ENCODE measurements at places on chromosomes 1 and 21.
A peak's percentile ranks its signal among the peaks of the same experiment; 100 is the strongest.

DNA sequence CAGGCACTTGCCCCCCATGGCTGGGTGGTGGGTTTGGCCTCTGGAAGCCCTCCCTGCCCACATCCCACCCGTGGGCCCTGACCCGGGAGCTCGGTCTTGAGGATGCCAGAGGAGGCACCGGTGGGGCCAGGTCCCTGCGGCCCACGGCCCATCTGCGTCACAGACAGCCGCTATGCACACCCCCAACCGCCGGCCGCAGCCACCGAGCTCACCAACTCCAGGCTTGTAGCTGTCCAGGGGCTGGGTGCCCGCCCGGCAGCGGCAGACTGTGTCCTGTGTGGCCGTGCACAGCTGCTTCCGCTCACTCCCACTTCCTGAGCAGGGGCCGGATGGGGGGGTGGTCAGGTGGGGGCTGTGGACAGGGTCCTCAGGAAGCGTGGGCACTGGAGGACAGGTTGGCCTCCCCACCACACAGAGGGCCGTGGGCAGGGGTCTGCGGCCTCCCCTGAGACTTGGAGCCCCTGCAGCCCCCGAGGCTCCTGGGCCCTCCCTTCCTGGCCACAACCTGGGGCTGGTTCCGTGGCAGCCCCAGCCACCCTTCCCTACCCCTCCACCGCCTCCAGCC, 1.1 kb downstream of the TNFRSF4 start:
- DNase-seq = no peak

DNA sequence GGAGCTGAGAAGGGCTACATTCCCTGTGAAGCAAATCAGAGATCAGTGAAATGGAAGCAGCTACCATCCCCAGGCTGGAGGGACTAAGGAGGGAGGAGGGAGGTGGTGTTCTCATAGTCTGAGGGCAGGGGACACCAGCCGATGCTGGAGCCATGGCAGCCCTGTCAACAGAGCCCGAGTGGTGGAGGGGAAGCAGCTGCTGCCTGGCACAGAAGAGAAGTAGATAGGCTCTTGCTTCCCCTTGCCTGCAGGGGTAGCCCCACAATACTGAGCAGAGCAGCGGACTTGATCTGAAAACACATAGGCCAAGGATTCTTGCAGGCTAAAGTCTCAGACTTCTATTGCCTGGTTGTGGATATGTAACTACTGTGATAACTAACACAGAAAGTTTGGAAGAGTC, 255.1 kb downstream of the FGGY start:
- DNase-seq = no peak

DNA sequence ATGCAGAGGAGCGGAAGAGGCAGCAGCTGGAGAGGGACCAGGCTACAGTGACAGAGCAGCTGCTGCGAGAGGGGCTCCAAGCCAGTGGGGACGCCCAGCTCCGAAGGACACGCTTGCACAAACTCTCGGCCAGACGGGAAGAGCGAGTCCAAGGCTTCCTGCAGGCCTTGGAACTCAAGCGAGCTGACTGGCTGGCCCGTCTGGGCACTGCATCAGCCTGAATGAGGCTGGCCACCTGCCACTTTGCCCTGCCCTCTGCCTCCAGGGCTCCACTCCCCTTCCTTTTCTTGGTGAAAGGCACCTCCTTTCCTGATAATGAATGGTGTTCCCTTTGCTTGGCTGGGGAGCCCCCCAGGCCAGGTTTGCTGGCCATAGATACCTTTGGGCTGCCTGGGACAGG, 3.3 kb upstream of the HMGN2 start:
- peak; percentile 40 for DNase-seq

DNA sequence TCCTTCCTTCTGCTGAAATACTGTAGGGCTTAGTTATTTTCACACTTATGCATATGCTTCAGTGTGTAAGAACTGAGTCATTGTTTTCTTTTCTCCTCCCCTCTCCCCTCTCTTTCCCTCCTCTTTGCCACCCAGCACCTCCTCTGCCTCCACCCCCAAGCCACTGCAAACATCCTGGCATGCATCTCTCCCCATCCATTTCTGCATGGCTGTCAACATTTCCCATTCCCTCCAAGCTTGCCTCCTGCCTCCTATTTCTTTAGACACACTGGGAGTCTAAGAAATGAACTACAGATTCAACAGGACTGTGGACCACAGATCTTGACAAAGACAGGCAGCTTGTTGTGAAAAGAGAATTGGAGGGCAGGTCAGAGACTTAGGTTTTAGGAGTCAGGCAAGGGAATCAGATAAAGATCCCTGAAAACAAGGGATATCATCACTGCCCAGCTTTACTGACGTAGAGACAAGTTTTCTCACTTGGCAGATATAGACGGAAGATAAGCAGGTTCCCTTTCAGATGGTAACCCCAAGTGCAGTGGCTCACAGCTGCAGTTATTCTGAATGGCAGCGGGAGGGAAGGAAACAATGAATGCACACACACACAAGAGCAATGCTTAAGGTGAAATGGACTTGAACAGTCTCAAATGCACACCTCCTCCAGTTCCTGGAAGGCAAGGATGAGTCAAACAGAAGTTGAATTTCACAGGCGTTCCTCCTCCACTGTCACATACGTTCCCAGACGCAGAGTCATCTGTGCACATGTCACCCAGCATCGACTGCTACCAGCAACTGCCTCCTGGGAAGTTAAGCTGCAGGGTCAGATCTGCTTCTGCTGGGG, 56.1 kb downstream of the HIVEP3 start:
- peak; percentile 40 for DNase-seq

- DNase-seq = no peak
Measured at GRCh38 chr1:94755675-94756074, 64.5 kb upstream of the SLC44A3 start.

DNA sequence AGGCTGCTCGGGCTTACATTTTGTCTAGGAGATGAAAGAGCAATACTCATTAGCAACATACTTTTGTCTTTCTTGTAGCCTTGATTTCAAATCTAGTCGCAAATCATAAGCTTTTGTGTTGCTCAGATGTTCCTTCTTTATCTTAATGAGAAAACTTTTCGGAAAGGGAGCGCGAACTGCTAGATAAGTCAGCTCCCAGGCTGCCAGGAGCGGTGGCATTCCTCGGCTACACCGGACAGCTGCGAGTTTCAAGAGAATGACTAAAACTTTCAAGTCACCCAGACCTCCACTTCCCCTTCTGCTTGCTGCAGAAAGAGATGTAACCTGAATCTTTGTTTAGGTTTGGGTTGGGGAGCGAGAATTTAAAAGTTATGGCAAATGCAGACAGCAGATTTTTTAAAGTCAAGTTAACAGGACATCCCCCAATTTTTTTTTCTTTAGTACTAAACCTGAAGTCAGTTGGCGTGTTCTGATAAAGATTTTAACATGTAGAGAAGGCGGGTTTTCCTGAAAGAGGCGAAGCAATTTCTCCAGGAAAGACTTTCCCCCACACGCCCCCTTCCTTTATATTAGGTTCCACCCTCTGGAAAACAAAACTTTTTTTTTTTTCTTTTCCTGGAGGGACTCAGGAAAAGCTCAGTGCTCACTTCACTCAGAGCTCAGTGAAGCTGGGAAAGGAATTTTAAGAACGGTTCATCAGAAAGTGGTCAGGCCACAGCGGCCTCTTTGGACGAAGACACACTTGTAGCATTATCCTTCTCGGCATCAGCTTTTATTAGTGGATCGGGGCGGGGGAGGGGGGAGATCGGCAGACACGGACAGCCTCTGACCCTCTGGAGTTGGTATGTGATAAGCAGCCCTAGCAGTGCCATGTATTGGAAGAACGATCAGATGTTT, at the start of gene LHX8:
TSS of gene LHX8 (plus strand) at position 639 of the 897 bp plus-strand sequence. CDS start 2,227 bp downstream, outside the sequence.
- DNase-seq = peak; percentile 24

DNA sequence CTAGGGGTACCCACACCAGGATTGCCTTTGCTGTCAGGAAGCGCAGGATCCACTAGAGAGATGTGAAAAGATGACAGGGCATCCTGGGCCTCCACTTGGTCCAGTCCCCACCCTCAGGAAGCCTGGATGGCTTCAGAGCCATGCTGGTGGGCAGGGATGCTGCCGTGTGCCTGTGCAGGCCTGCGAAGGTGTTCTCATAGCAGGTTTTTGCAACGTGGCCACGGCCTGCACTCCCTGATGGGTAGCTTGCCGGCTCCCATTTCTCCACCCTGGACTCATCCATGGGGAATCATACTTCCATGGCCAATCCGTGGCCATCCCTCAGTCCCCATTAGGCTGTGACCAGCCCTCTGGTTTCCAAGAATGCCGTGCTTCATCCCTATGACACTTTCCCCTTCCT, 34.1 kb upstream of the CNTN2 start:
- DNase-seq = no peak

- DNase-seq = no peak
Measured at GRCh38 chr1:223006371-223006770, 136.7 kb downstream of the TLR5 start.

DNA sequence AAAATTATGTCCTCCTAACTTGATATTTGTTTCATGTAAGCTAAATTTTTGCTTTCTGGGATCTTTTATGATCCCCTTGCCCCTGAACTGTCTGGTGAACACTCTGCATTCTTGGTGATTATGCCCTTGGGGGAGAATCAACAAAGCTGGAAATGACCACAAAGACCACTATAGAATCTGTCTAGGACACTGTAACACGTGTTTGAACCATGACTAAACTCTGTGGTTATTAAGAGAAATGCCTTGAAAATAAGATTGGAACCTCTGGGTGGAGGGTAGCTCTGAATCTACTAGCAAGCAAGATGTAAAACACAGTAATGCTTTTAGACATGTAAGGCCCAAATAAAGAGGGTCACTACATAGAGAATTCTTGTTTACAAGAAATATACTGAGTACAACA, 237.5 kb downstream of the HMCN1 start:
- no peak for DNase-seq

DNA sequence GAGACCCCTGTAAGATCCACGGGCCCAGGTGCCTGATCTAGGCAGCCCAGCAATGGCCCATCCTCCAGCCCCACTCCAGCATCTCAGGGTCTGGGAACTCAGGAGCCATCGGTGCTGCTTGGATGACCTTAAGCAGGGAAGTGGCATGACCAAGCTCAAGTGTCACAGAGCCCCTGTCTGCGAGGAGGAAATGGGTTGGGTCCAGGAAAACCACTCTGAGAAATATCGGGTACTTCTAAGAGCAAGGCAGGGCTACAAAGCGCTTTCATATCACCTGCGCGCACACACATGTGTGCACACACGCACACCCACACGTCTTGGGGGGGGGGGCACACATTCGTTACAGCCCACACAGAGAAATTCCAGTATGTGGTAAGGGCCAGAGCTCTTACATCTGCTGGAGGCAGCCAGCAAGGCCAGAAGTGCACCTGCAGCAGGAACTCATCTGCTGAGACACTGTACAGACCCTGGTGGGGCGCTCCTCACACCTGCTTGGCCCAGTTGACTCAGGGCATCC, 32.6 kb upstream of the SPOCD1 start:
- DNase-seq = no peak

GRCh38 chr1:179761296-179761695, 18.2 kb downstream of the FAM163A start:
- no peak for DNase-seq

DNA sequence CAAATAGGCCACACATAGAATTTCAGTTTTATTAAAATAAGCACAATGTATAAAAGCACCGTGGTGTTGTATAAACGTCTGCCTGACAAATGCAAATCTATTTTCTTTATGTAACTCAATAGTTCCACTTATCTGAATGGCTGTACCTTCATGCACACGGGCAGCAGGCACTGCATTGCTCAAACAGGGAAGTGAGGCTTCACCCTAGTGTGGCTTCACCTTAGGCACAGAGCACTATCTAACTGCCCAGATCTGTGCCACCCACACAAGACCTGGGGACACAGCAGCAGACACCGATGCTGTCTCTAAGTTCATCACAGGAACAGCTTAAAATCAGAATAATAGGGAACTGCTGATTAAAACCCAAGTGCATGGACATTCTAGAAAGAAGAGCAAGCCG, 6.0 kb upstream of the KNCN start:
- no peak for DNase-seq

DNA sequence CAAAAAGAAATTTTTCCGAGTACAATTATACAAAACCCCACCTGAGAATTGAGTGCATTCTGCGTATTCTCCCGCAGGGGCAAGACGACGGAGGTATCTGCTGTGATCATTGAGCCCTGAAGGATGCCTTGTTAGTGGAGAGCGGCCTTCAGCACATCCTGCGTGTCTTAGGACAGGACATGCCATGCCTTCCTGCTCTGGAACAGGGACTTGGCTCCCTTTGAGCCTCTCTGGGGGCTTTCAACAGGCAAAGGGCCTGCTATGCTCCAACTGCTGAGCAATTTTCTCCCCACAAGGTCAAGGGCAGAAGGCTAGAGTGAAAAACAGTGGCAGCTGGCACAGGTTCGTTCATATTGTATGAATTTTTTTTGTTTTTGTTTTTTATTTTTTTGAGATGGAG, 52.4 kb downstream of the TOR1AIP2 start:
- DNase-seq = no peak

DNA sequence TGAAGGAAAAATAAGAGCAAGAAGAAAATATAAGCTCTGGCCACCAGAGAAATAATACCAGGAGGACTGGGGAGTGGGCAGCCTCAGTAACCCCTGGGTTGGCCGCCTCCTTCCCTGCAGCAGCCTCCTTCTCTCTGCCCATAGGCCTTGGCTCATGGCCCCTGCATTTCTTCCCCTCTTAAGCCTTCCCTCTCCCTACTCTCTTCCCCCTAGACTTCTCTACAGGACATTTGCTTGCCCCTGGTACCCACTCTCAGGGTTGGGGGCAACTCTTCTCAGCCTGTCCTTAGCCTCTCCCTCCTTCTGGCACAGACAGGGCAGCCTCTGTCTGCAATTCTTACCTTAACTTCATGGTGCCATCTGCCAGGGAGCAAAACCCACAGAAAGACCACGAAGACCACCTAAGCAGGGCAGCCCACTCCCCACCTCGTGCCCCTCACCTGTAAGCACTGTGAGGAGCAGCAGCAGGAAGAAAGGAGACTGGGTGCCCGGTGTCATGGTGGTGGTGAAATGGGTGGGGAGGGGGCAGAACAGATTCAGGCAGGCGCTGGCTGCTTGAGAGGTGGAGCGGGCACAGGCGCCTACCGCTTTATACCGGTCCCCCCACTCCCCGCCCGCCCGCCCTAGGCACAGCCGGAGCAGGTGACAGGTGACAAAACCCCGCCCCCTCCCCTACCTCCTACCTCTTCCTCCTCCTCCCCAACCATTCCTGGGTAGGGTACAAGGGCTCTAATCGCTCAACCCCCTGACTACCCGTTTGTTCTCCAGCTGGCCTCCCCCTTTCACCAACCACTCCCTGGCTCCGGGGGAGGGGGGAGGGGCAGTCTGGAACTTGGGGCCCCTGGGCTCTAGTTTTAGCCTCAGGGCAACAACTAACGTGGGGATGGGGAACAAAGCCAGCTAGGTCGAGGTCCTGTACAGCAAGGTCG, 15.1 kb downstream of the THBS3 start:
- DNase-seq = peak; percentile 66

DNA sequence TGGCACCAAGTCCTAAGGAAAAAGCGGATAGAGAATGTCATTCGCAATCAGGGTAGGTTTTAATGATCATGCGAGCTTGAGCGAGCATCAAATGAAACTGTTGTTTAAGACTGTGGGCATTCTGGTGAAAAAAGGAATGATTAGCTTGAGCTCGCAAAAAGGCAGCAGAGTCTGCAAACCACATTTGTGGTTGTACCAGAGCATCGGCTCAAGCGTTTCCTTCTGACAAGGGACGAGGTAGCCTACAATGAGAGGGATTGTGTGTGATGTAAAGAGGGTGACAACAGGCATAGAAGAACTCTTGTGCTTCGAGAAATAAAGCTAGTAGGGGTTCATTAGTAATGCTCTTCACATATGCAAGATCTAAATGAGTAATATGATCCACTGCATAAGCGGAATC, 11.1 kb upstream of the CD48 start:
- DNase-seq = no peak

Measured in WERI-Rb-1 (cell line).